Cardiac muscle cell (in vitro differentiated cells and primary cell): ENCODE measurements at places on chromosomes 16 and 17.
A peak's percentile ranks its signal among the peaks of the same experiment; 100 is the strongest.

- DNase-seq: peak; percentile 50
Observed at GRCh38 chr16:54284931-54285413, 1.6 kb downstream of the IRX3 start.

GRCh38 chr16:50298591-50299507, 32.5 kb downstream of the ADCY7 start:
- no peak for DNase-seq

GRCh38 chr17:64229815-64230728, 33.0 kb downstream of the TEX2 start:
- no peak for DNase-seq

- DNase-seq: no peak
Observed at GRCh38 chr16:3920206-3920605, 39.7 kb upstream of the CREBBP start.

GRCh38 chr16:9123871-9124270, 32.4 kb downstream of the HAPSTR1 start:
- no peak for DNase-seq

GRCh38 chr16:27179500-27180072, 23.7 kb upstream of the KDM8 start:
- DNase-seq: peak; percentile 83
